Right hindlimb (tissue), 1 donor: ENCODE measurements at places on chromosomes 2 and 18.

DNA sequence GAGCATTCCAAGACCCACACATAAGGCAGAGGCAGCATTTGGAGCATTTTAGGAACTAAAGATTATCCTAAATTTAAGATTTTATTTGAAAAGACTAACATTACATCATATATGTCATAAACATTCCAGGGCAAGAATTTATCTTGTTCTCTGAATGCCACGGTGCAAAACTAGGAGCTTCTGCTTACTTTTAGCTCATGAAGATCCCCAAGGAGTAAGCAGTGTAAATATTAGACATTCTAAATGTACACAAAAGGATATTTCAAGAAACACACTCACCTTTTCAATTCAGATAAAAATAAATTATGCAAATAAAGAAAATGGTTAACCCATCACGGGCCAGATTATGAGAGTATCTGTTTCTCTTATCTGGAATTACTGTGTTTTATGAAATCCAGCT lies 101.7 kb upstream of the ETAA1 start:
- no peak for DNase-seq

DNA sequence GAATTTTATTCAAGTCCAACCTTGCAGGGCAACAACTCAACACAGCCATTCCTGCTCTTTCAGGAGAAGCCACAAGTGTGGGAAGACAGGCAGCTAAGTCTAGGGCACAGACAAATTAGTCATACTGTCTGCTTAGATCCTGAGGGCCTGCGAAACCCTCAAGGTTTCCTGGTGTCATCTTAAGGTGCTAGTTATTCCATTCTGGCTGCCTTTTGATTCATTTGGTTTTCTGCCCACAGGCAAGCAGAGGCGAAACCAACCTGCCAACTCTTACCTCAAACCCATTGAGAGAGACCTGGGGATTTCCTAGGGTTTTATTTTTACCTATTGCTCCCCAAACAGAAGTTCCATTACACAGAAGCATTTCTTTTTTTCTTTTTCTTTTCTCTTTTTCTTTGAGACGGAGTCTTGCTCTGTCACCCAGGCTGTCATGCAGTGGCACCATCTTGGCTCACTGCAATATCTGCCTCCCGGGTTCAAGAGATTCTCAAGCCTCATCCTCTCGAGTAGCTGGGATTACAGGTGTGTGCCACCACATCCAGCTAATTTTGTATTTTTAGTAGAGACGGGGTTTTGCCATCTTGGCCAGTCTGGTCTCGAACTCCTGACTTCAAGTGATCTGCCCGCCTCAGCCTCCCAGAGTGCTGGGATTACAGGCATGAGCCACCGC lies 23.7 kb upstream of the SCYGR1 start:
- no peak for DNase-seq

- no peak for DNase-seq
Observed at GRCh38 chr2:28381225-28382180, 11.2 kb upstream of the FOSL2 start.

DNA sequence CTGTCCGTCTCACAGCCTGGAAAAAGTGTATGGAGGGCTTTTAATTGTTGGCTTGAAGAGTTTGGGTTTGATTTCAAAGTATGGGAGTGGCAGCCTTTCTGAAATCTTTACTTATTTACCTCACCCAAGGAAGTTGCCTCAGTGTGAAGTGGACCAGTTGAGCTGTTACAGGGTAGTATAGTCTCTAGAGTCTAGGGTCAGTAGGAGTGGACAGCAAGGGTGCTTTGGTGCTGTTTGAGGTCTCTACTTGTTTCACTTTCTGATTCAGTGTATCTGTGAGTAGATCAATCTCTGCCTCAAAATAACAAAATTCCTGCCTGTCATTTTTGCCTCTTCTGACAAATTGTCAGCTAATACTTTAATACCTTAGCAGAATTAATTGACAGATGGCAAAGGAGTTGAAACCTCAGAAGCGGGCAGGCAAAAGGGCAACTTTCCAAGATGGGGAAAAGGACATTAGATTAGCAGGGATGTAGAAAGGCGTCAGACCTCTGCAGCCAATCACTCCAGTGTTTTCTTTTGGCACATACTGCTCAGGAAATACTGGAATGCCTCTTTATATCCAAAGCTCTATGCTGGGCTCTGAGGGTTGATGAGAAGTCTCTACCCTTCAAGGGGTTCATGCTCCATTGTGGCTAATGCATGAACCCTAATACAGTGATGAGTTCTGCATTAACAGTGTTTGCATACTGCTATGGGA lies 5.9 kb downstream of the RIOK3 start:
- DNase-seq = no peak

DNA sequence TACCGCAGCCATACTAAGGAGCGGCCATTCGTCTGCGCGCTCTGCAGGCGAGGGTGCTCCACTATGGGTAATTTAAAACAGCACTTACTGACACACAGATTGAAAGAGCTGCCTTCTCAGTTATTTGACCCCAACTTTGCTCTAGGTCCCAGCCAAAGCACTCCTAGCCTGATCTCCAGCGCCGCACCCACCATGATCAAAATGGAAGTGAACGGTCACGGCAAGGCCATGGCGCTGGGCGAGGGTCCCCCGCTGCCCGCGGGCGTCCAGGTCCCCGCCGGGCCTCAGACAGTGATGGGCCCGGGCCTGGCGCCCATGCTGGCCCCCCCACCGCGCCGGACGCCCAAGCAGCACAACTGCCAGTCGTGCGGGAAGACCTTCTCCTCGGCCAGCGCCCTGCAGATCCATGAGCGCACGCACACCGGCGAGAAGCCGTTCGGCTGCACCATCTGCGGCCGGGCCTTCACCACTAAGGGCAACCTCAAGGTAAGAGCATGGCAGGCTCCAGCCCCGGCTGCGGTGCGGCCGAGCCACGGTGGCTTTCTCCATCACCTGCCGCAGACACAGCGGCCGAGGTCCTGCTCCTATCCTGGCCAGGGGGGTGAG lies 15.5 kb downstream of the SALL3 start:
- DNase-seq = no peak

- DNase-seq = peak; percentile 69
Observed at GRCh38 chr2:73984922-73985307, 205 bp downstream of the TET3 start.

DNA sequence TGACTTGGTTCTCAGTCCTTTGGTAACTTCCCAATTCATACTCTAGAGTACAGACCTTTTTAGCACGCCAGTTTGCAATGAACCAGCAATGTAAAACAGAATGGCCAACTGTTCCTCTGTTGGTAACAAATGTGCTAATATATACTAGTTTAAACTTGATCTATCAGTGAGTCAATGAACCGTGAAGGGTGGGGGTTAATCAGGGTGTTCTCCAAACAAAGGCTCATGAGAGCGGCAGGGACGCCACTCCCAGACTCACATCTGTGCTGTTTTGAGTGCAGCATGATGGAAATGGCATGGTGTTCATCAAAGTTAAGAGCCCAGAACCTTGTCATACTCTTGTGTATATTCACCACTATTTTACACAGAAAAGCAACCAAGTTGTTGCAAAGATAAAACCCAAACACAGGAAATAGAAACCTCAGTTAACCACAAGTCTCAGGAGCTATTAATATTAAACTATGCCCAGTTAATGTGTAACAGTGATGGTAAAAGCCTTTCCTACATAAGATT lies 70.3 kb downstream of the CERKL start:
- DNase-seq = no peak

- no peak for DNase-seq
Observed at GRCh38 chr2:144082327-144082726, 437.6 kb downstream of the ZEB2 start.

GRCh38 chr2:179137200-179137759 lies 87.3 kb upstream of the CCDC141 start:
- DNase-seq = no peak

DNA sequence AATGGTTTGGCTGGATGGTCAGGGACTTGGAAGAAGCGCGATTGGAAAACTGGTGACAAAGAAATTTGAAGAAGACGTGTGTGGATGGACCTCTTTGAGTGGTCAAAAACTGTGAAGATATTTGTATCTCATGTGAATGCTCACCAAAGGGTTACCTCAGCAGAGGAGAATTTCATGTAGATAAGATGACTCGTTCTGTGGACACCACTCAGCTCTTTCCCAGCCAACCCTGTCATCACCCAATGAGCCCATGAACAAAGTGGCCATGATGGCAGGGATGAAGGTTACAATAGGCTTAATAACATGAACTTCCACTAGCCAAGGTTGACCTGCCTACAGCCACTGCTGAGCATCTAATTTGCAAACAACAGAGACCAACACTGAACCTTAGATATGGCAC lies 248.3 kb downstream of the KCNE4 start:
- DNase-seq = no peak

GRCh38 chr2:223760838-223761502 lies 76.4 kb downstream of the AP1S3 start:
- DNase-seq = no peak

DNA sequence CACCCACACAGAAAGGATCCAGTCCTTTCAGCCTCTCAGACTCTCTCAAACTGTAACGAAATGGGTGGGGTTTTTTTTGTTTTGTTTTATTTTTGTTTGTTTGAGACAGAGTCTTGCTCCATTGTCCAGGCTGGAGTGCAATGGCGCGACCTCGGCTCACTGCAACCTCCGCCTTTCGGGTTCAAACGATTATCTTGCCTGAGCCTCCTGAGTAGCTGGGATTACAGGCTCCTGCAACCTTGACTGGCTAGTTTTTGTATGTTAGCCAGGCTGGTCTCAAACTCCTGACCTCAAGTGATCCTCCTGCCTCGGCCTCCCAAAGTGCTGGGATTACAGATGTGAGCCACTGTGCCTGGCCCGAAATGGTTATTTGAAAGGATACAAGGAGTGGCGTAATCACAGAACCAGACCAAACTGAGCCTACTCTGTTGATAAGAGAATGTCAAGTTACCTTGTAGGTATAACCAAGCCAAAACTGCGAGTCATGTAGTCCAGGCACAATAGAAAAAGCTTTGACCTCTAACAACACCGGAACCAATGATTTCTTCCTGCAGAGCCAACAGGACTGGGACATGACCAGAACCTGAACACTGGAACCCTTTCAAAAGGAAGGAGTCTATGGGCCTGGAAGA lies 72.5 kb downstream of the NCAPH start:
- no peak for DNase-seq

DNA sequence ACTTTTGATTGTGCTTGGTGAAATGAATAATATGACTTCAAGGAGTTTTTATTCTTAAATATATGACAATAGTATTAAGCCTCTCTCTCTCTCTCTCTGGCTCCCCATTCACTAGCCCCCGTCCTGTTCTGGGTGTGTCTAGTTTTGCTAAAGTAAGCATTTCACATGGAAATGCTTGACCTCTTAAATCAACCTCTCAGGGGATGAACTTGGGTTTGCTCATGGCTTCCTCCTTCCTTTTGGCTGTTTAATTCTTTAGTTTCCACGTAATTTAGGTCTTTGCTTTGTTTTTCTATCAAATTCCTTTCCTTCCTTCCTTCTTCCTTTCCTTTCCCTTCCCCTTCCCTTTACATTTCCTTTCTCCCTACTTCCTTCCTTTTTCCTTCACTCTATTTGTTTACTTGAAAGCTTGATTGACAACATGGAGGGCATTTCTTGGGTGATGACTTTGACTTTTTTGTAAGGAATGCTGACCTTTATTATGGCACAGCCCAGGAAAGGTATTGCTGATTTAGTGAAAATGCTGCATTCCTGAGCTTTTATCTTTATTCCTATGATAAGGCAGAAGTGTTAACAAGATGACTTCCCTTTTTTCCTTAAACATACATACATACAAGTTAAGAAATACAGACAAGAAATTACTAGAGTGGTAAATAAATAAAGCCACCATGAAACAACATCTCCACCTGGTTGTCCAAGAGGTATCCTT lies 3.6 kb downstream of the DPP4 start:
- DNase-seq = no peak

GRCh38 chr2:217467331-217467730 lies 535.5 kb downstream of the TNS1 start:
- DNase-seq = peak; percentile 49

- DNase-seq = no peak
Observed at GRCh38 chr18:59570101-59570775, 127.0 kb downstream of the CCBE1 start.

DNA sequence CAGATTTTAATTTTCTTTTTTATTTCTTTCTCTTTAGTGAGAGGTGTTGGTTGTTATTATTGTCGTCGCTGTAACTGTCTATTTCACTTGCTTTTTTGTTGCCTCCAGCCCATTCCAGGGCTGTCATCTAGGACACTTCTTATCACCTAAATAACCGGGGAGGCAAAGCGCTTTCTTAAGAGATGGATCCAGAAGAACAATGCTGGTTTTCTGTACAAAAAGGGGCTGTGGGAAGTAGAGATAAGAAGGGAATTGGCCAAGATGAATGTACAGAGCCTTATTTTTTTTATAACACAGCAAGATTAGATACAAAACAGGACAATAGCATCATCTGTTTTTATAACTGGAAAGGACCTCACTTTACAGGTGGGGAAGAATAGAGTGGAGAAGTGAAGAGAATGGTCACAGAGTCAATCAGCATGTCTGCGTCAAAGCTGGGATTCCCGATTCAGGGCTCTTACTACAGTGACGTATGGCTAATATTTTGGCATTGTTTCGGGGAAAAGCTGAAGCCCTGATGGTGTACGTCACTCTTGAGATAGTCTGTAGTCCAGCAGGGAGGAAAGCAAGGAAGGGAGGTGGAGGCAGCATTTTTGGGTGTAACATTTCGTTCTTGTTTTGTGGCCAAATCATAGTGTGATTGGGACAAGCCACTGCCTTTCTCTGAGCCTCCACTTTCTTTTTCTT lies 23.2 kb downstream of the IL1B start:
- DNase-seq = no peak

GRCh38 chr2:65491381-65491905 lies 59.0 kb upstream of the SPRED2 start:
- no peak for DNase-seq

DNA sequence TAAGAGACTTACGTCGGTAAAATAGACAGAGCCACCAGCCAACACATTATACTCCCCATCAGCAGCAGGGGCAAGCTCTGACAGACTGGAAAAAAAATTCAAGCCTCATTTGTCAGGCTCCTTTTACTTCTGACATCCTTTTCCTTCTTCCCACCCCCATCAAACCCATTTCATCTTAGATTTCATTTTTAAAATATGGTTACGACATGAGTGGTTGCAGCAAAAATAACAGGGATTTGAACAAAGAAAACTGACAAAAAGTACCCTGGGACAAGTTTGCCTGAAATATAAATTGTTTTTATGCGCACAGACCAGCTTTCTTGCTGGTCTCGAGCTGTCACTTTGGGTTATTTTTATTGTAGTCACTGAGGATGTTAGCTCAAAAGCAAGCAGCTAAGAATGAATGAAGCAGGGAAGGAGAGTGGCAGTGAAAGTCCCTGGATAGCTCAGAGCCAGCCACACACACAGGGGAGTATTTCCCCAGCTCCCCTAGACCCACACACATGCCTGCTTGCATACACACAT lies 30.7 kb upstream of the LINC00305 start:
- no peak for DNase-seq

- no peak for DNase-seq
Observed at GRCh38 chr2:170685591-170685990, 29.5 kb upstream of the SP5 start.

- DNase-seq = peak; percentile 42
Observed at GRCh38 chr18:23238152-23238531, 102.9 kb downstream of the CABLES1 start.

- peak; percentile 20 for DNase-seq
Observed at GRCh38 chr2:156589381-156590079, 153.4 kb downstream of the GPD2 start.
